ENCODE measurements at places on chromosomes 2 and 18.

DNA sequence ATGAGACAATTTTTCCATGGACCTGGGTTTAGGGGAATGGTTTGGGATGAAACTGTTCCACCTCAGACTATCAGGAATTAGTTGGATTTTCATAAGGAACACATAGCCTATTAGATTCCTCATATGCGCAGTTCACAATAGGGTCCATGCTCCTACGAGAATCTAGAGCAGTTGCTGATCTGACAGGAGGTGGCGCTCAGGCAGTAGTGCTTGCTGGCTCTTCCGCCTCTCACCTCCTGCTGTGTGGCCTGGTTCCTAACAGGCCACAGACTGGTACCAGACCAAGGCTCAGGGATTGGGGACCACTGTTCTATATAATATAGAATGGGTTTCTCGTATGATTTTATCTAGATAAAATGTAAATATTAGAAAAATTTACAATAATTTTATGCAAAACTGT, 338.7 kb downstream of the CPS1 start:
- no peak for DNase-seq

DNA sequence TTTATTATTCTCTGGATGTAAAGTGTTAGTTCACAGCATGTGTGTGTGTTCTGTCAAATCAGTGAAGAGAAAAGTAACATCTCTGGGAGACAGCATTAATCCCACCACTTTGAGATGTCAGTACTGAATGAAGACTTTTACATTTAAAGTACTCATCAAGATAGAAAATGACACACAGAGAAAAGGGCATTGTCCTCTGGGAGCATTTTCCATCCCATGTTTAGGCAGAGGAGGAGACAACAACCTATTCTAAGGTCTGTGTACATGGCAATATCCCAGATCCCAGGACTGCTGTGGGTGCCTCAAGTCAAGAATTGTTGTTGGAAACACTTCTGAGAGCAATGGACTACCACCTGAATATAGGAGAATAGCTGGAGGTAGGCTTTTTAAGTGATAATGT, 201.5 kb downstream of the PPP1R1C start:
- no peak for DNase-seq

- DNase-seq = no peak
Observed at GRCh38 chr2:217996361-217996760, 6.4 kb downstream of the TNS1 start.

DNA sequence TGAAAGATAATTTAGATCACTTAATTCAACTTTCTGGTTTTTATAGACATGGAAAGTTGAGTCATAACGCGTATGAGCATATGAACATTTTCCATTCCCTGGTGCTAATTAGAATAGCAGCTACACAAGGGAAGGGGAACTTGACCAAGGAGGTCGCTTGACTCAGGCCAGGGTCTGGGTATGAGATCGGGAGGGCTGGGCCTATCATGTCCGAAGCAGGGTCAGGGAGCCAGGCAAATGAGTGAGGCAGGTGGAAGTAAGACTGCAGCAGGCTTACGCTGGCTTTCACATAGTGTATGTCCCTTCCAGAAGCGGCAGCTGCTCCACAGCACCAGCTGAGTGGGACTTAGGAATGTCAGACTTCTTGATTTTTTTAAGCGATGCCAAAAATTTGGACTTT, 14.7 kb downstream of the RALB start:
- DNase-seq = no peak

GRCh38 chr2:241154915-241155314, 4.6 kb downstream of the PPP1R7 start:
- DNase-seq = no peak
